Activated CD4-positive, alpha-beta T cell treated with anti-CD3 and anti-CD28 coated beads, Interleukin-2, amount 50 U/mL, for 16 hours (primary cell): ENCODE measurements at places on chromosomes 16 and 17.

DNA sequence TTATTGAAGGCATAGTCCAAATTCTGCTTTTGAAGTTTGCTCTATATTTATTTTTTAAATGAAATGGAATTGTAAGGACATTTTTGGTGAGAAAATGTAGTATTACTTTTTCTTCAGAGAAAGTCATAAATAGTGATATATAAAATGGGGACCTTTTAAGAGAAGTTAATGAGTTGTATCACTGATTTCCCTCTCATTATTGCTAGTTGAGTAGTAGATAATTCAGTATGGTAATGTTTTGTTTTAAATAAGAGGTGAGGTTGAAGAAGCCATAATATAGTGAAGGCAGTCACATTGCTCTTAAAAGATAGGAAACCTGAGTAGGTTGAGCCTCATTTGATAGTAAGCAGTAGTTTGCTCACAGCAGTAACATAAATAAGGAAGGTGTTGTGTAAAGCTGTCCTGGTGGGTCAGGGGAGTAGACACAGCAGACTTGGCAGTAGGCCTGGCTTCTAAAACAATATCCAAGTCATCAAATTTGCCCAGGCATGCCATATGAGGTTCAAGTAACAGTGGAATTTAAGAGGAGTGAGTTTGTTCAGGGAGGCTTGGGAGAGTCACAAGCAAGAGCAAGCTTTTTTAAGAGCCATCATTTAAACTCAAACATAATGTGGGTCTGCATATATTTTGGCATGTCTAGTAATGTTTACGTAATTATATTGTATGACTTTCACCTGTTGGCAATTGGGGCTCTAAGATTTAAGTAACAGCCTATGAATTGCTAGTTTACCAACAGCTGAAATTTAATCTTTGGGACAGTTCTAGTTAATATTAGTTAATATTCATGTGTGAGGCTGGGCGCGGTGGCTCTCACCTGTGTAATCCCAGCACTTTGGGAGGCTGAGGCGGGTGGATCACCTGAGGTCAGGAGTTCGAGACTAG lies 6.5 kb downstream of the NFATC3 start:
- DNase-seq: no peak

DNA sequence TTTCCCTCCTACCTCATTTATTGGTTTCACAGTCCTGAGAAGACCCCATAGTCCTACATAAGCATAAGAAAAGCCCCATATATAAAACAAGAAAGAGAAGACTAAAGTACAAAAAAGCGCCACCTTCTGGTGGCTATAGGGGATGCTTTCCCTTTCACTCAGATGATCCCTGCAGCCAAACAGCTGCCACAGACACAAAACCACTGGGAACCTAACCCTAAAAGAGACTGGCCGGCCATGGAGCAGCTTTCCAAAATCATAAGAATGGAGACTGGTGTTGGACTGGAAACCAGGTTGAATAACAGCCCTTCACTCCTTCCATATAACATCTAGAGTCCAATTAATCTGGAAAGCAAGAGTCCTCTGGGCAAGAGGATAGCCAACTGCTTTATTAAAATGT lies 11.4 kb downstream of the DYNC1LI2 start:
- peak; percentile 41 for DNase-seq

DNA sequence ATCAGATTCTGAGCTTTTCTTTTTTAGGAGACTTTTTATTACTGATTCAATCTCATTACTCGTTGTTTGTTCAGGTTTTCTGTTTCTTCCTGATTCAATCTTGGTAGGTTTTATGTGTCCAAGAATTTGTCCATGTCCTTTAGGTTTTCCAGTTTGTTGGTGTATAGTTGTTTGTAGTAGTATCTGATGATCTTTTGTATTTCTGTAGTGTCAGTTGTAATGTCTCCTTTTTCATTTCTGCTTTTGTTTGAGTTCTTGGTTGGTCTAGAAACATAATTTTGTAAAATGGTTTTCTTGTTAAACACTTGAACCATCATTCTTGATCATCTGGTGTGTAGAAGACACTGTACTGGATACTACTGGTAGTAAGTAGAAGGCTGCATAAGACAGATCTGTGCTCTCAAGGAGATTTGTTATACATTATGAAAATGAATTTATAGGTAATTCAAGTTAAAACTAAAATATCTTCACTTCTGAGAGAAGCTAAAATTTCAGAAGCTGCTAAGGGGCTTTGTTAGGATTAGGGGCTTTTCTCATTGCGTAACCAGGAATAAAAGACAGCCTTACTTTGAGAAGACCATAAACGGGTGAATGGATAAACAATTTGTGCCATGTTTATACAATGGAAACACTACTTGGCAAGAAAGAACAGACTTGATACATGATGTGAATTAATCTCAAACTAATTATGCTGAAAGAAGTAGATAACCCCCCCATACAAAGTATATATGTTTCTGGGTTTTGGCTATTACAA lies 44.0 kb downstream of the NSRP1 start:
- no peak for DNase-seq

- DNase-seq: no peak
Measured at GRCh38 chr16:7344830-7345780, 12.5 kb downstream of the RBFOX1 start.

DNA sequence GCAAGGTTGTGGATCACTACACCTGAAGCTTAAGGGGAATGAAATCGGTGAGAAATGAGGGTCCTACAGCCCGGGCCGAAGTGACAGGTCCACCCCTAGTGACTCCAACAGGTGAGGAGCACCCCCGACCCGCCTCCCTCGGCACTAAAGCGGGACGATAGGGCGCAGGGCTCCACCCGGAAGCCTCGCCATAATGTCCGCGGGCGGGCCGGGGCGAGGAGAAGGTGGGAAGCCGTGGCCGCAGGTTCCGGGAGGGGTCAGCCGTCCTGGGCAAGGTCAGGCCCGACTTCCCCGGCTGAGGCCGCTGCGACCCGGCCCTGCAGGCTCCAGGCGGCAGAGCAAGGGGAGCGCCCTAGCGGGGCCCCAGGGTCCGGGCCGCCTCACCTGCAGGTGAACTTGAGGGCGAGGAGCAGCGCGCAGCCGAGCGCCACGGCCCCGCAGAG lies 543 bp downstream of the TXNDC11 start:
- peak; percentile 44 for DNase-seq

- no peak for DNase-seq
Measured at GRCh38 chr17:69637446-69638156, 223.1 kb downstream of the MAP2K6 start.

DNA sequence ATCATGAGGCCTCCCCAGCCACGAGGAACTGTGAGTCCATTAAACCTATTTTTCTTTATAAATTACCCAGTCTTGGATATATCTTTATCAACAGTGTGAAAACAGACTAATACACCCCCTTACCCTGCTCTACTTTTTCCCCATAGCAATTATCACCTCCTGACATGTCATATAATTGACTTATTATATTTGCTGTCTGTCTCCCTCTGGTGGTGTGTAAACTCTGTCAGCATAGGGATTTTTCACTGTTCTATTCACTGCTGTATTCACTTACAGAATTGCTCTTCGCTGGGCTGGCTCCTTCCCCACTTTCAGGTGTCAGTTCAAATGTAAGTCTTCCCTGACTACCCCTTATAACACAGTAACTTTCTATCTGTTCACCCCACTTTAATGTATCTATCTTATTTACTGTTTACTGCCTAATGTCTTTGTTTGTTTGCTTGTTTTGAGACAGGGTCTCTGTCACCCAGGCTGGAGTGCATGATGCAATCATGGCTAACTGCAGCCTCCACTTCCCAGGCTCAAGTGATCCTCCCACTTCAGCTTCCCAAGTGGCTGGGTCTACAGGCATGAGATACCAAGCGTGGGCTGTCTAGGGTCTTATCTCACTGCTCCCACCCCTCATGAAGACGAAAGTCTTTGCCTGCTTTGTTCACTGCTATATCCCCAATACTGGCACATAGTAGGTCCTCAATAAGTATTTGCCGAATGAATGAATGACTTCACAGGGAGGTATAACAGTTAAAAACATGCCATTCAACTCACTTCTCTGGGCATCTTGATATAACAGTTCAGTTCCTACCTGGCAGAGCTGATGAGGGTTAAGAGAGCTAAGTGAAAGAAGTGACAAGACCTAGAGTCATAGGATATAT lies 52.4 kb upstream of the CDH3 start:
- DNase-seq: no peak

DNA sequence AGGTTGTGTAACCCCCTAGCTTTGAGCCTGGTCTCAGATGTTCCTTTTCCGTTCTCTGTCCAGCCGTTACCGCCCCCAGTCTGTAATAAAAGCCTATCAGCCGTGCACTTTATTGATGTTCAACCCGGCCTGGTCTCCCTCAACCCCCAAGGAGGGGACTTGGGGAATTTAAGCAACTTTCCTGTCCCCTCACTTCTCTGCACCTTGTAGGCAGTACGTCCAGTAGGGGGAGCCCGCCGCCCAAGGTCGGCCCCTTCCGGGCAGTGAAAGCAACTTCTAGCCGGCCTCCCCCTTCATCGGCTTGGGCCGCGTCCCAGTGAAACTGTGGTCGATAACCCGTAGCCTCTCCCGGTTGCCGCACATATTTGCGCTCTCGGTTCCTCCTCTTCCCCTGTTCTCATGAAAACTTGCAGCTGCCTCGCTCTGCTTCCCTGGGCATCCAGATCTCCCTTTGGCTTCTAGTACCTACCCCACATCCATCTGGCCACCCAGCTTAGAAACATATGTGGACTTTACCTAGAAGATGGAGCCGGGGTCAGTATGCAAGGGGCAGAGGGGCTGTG lies 7.9 kb downstream of the PNPO start:
- DNase-seq: peak; percentile 82

- DNase-seq: no peak
Measured at GRCh38 chr17:48177816-48178215, 70.2 kb downstream of the SNX11 start.

GRCh38 chr16:28106467-28107215 lies 43.1 kb upstream of the GSG1L start:
- DNase-seq: no peak

DNA sequence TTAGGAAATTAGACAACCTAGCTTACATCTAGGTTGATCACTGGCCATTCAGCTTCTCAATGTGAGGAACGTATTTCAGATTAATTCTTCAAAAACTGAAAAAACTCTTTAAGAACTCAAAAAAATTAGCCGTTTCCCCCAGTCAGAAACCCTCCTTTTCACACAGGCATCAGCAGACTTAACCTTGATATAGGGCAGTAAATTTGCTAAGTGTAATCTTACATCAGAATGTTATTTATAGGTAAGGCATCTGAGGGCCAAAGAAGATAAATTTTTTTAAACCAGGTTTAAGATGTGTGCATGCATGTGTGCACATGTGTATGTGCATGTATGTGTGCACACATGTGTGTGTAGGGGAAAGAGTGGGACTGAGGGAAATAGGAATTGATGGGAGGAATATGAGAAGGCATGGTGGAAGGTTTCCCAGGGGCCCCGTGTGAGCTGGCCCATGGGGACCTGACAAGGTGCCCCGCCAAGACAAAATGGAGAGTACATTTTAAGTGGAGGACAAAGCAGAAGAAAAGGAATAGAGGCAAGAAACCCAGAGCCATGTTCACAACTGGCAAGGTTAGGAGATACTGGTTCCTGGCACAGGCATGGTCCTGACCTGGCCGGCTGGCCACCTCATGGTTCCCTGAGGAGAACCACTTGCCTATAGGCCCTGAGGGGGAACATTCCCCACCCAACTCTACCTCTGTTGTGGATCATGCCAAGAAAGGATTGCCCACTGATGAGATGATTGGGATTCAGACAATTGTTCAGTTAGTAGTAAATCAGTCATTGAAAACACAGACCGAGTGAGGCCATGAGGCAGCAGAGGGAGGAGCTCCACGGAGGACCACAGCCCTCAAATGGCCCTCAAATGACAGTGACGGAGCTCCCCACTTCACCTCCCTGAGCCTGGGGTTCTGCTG lies 33.0 kb downstream of the TEX2 start:
- DNase-seq: no peak

DNA sequence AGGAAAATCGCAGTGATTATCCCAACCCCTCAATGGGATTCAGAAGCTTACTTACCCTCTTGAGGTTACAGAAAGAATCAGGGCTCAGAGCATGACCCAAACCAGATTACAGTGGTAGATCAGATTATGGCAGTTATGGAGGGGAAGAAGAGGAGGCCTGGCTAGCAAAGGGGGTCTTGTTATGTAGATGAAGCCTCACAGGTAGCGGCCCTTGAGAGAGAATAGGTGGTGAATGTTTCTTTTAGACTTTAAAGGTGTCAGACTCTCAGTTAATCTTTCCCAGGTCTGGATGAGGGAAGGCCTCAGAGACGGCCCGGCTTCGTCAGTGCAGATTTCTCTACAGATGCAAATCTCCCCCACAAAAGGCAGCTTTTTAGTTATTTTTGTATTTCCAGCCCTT lies 15.6 kb downstream of the RNF112 start:
- no peak for DNase-seq

DNA sequence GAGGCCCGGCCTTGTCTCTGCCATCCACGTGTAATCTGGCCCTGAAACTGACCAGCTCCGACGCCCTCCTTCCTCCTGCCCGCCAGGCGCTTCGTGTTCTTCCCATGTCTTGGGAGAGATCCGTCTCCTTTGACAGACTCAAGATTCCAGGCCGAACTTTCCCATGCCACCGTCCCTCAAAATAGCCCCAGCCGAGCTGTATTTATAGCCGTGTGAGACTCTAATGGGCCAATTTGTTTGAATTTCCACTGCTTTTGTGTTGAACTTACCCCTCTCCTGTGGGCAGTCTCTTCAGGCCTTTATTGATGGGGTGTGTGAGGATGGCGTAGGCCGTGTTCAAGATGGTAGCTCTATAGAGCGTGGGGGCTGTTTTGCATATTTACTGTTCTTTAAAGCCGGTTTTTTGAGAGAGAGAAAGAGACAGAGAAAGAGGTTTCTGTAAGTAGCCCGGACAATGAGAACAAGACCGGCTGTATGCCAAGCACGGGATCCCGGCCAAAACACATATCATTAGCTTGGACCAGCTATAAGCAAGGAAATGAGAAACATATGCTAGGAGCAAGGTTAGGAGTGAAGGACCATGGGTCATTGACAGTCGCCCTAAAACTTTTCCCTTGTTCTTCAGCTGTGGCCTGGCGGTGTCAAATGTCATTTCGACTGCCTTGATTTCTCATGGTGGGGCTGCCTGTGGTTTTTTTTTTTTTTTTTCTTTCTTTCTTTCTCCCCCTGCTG lies 124.5 kb upstream of the ZFHX3 start:
- DNase-seq: no peak

DNA sequence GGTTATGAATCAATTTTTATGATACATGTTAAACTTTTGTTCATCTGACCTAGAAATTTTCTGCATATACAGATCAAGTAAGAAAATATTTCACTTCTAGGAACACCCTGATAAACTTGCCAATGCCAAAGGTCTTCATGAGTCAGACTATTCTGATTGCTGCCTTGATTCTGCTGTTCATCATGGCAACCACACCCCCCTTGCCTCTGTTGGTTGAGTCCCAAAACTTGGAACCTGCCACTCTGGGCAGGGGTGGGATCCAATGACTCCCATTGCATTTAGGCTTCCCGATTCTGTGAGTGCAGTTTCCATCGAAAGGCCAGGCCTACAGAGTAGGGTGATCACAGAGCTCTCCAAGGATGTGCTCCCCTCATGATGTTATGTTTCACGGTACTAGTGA lies 15.8 kb upstream of the TENT4B start:
- DNase-seq: no peak

DNA sequence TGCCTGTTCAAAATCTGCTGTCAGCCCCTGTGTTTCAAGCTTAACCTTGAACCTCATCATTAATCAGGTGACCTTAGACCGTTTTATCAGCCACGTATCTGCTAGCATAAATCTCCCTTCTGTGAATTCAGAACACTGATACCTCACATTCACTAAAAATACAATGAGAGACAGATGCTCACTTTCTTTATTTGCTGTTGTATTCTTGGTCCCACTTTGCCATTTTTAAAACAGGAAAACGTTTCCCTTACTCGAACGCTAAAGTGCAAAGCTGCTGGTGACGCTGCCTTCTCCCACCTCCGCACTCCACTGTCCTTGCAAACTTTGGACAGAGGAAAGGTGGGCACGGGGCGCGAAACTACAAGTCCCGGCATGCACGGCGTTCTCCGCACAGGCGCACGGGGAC lies 220 bp upstream of the ARHGAP44 start:
- no peak for DNase-seq
